ENCODE measurements at places on chromosomes 2 and 18.

DNA sequence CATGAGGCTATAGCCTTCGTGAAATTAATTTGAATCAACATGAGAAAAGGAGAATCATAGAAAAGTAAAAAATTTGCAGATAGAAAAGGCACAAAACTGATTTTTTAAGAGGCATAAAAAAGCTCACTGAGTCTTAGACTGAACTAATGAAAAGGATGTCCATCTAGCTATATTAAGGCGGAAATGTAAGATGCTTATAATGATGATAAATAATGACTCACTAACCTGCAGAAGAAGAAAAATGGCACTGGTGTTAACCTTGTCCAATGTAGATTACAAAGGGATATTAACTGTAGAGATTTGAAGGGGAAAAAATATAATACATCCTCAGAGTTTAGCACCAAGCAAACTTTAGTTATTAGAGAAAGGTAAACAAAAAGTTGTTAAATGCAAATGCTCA lies 1098.0 kb upstream of the DDX18 start:
- no peak for DNase-seq

GRCh38 chr2:144516411-144516980 lies 3.4 kb downstream of the ZEB2 start:
- no peak for DNase-seq

DNA sequence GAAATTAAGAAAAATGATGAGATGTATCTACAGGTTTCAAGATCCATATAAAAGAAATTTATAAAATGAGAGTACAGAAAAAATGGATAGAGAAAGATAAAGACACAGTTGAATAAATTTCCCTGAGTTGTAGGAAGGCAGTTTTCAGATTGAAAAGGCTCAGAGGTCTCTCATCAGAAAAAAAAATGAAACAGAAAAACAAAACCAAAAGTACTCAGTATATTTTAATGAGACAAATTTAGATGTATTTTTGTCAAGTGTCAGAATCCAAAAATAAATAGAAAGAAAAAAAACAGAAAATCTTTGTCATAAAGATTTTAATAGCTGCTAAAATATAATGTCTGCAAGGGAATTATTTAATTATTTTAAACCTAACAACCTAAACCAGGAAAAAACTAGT lies 520.5 kb downstream of the KCNJ3 start:
- DNase-seq: no peak

GRCh38 chr2:33268246-33268831 lies 208.1 kb upstream of the RASGRP3 start:
- DNase-seq: no peak

DNA sequence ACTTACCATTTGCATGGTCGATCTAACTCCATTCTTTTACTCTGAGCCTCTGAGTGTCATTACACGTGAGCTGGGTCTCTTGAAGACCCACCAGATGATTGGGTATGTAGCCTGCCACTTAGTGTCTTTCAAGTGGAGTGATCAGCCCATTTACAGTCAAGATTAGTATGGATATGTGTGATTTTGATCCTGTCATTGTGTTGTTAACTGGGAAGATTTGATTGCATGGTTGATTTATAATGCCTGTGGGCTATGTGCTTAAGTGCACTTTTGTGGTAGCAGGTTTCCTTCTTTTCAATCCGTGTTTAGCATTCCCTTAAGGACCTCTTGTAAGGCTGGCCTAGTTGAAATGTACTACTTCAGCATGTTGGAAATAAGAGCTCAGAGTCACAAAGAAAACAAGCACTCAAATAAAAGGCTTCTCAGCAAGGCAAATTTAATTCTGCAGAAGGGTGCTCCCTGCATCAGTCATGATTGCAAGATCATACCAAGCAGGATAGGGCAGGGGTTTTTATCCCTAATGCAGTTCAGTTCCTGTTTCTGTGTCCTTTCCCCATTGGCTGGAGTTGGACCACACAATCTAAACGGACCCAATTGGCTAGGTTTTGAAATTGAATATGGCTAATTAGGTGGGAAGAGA lies 230.7 kb upstream of the SYT4 start:
- DNase-seq: no peak

DNA sequence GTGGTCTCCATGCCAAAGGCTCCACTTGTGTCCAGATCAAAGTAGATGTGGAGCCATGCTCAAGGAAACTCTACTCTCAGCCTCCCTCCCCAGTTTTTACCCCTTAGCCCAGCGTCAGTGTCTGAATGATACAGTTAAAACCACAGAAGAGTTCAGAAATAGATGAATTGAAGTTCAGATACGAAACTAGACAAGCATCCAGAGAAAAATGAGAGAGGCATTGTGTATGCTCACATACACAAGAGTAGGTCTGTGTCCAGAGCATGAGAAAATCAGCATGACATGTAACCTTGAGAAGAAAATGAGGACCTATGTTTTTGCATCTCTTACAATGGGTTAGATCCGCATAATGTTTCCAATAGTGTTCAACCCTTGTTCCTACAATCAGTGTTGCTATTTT lies 612.8 kb upstream of the PKDCC start:
- DNase-seq: no peak

DNA sequence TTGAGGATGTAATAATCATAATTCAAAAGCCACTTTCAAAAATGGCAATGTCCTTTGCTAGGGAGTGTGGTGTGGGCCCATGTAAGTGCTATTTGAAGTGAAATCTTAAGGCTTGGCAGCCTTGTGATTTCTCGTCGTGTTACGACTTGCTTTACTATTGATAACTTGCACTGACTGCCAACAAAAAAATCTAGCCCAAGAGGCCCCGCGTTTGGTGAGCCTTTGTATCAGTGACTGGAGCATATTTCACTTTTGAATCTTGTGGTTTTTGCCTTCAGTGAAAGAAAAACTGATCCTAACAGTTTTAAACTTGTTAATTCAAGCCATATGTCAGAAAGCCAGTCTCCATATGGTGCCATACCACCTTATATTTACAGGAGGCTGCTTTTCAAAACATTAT lies 248.0 kb downstream of the TMEM182 start:
- DNase-seq: no peak

DNA sequence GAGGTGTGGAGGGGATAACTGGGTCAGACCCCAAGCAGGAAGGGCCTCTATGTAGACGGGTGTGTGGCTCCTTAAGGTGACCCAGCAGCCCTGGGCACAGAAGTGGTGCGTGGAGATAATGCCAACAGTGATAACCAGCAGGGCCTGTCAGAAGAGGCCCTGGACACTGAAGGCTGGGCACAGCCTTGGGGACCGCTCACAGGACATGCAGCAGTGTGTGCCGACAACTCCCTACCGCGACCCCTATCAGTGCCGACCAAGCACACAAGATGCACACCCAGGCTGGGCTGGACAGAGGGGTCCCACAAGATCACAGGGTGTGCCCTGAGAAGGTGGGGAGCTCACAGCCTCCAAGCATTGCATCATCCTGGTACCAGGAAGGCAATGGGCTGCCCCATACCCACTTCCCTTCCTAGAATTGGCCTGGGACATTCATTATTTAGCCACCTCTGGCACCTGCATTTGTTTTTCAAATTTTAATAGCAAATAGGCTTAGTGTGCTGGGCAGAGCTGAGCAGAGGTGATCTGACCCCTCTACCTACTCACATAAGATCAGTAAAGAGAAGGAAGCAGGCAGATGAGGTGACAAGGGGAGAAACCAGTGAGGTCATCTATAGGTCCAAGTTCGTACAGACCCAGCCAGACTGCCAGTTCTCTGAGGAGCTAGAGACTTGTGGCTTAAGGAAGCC lies 55.2 kb downstream of the BCL11A start:
- DNase-seq: no peak

DNA sequence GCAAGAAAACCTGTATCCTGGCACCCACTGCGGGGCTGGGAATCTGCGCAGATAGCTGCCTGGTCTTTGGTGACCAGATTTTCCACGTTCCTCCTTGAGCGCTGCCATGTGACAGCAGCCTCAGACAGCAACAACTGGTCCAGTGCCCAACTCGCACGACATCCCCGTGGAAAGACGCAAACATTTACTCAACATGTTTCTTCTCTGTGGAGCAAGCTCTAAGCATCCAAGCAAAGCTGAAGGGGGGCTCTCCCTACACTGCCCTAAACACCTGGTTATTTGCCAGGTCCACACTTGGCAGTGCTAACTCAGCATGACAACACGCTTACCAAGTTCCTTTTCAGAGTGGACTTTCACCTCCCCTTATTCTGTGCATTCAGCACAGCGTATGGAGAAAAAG lies 11.3 kb downstream of the ZNF516 start:
- DNase-seq: no peak

DNA sequence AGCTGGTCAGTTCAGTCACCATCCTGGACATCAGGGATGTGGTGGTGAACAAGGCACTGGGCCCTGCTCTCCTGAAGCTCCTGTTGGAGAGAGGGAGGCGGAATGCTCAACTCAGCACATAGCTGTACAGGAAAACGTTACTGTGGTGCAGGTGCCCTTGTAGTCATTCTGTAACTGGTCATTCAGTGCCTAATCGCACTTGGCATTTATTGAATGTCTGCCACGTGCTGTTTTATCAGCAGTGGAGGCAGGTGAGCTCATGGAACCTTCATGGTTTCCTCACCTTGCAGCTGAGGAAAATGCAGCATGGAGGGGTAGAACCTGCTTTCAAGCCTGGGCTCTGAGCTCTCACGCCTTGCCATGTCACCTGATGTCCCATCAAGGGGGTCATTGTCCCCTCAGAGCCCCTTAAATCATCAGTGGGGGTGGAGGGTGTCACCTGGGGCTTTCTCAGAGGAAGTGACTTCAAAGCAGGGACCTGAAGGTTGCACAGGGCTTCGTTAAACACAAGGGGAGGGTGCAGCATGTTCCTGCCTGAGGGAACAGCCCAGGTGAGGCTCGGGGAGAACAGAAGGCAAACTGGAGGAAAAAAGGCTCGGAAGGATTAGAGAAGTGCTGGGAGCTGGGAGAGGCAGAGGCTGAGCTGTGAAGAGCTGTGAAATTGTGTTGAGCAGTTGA lies 56.0 kb upstream of the RPL31 start:
- no peak for DNase-seq

DNA sequence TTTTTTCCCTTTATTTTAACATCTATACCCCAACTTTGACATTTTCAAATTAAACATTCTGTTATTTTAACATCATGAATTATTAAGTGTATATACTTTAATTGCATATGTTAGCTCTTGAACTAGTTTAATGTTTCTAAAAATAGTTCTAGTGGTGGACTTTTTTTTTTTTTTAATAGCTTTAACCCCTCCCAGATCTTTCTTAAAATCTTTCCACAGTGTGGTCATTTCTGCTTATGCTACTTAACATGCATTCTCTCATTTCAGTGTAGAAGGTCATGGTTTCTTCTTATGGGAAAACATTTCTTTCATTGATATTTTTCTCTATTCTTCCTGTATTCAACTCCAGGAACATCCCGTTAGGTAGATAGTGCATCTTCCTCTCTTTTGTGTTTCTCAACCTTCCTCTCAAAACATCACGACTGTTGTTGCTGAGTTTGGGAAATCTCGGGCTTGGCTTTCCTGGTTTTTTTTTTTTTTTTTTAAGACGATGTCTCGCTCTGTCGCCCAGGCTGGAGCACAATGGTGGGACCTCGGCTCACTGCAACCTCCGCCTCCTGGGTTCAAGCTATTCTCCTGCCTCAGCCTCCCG lies 849 bp upstream of the TMEM18 start:
- peak; percentile 7 for DNase-seq

DNA sequence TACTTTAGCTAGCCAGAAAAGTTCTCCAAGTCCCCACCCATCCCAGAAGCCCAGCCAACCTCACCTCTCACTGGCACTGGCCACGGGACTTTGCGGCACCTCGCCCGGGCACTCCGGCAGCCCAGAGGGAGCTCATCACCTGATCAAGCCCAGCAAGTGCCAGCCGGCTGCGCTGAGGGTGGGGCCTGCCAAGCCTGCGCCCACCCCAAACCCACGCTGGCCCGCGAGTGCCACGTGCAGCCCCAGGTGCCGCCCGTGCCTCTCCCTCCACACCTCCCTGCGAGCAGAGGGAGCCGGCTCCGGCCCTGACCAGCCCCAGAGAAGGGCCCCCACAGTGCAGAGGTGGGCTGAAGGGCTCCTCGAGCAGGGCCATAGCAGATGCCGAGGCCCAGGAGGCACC lies 585.0 kb upstream of the HS6ST1 start:
- DNase-seq: no peak

DNA sequence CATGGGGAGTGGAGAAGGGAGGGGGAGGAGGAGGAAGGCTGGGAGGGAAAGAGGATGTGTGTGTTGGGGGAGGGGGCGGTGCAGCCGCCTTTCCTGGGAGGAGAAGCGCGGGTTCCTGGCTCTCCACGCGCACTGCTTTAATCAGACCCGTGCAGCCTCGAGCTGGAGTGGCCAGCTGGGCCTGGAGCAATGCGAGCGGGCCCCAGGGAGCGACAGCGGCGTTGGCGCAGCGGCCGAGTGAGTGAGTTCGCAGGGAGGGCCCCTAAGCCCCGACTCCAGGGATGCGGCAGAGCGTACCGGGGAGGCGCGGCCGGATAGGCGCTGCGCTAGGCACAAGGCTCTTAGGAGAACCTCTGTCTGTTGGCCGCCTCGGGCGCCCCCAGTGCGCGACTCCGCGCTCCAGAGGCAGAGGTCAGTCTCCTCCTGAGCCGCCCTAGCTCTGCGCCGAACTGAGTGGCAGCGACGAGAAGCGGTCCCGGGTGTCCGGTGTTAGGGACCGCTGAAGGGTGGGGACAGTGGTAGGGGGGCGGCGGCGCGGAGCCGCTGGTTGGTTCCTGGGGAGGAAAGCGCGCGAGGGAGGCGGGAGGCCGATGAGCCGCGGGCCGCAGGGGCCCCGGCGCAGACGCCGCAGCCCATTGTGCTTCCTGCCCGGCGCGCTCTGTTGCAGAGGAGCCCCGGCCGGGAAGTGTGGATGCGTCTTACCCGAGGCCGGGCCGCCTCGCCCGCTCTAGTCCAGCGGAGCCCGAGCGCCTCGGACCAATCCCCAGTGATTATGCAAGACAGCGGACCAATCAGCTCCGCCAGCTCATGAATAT lies 455 bp upstream of the DLX1 start:
- no peak for DNase-seq

DNA sequence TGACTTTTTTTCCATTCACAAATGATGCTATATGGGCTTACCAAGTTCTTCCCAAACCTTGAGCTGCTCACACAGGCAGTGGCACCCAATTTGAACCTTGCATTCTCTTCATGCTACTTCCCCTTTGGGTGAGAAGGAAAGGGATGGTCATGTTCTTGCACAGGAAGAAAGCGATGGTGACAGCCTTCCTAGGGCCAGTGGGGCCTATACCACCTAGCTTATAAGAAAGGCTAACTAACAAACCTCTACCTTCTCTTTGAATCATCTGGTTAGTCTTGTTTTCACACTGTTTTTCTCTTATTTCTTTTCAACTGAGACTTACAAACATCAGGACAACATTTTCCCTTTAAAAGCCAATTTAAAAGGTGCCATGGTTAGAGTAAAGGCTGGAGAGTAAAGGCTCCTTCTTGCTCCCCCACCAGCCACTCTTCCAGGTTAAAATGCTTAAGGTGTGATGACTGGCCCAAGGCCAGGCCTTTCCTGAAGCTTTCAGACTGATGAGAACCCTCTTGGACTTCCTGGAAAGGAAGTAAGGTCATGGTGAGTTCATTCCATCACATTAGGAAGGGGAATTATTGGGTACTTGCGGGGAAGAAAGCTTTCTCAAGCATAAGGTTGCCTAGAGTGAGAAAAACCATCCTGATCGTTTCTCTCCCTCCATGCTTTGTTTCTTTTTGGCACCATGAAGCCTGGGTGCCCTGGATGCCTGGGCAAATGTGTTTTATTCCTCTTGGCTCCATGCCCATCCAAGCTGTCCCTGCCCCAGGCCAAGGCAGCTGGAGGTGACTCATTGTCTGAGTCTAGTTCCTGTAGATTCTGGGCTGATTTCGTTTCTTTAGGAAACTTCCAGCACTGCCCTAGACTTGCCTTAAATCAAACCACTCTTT lies 41.4 kb upstream of the ITGB6 start:
- peak; percentile 14 for DNase-seq
